ENCODE measurements at places on chromosomes 16 and 17.

- DNase-seq = no peak
Observed at GRCh38 chr16:90012991-90013745, 6.1 kb downstream of the DBNDD1 start.

DNA sequence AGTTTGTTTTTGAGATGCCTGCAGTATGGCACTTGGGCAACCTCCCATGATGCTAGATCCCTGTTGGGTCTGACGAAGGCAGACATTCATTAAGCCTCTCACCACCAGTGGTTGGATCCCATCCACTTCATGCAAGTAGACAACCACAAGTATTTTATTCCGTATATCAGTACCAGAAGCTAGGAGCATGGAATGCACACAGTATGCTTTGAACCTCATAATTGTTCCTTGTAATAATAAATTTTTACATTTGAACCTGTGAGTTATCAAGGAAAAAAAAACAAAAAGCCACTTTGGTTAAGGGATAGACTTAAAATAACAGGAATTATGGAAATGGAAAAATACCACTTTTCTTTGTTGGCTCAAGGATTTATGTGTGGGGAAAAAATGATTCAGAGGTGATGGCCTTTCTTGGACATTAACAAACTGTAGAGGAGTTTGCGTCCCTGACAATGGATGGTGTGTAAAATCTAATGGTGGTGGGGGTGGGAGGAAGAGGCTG, 107.1 kb upstream of the KCNJ16 start:
- no peak for DNase-seq

DNA sequence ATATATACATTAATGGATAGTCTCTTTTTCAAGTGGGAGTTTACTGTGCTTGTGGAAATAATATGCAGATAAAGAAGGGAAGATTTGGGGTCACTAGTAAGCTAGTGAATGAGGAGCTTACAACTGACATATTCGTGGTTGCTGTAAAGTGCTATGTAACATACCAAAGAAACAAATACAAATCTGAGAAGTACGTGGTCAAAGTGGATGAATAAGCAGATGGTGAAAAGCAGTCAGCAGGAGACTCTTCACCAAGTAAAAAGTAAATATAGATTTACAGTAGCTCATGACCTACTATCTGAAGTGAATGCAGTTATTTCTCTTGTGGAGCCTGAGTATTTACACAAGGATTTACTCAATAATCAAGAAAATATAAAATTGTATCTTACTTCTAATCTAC, 136.6 kb upstream of the ELAC2 start:
- no peak for DNase-seq

- no peak for DNase-seq
Observed at GRCh38 chr17:39606434-39607056, 1.2 kb downstream of the NEUROD2 start.

- no peak for DNase-seq
Observed at GRCh38 chr17:70295329-70295728, 126.0 kb downstream of the KCNJ2 start.

- no peak for DNase-seq
Observed at GRCh38 chr17:17350491-17351355, 47.5 kb downstream of the NT5M start.

- no peak for DNase-seq
Observed at GRCh38 chr17:48627118-48627597, 1.0 kb upstream of the HOXB9 start.

DNA sequence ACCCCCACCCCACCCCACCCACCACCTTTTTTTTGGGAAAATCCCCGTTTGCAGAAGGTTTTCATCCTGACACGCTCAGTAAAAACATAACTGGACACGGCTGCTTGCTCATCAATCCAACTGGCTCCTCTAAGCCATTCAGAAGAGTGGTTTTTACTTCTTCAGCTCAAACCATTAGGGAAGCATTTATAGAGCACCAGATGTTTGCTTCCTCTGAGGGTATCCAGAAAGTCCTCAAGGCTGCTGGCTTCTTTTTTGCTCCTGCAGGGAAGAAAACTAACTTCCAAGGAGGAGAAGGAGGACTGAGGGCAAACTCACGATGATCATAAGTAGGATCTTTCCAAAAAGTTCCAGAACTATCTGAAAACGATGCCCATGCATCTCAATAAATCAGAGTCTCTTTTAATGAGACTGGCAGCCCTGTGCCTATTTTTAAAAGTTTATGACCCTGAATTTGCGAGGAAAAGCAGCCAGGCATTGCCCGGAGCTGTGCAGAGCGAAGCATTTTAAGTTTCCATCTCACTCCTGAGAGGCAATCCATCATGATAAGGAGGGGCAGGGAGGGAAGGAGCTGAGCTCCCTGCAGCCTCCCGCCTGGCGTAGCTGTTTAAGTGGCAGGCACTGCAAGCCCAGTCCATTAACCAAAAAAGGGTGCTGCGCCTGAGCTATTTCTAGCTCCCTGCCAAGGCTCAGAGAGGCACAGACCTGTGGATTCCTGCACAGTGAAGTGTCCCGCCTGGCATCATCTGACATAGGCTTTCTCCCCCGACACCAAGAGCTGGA, 146.3 kb upstream of the FOXF1 start:
- DNase-seq = no peak

DNA sequence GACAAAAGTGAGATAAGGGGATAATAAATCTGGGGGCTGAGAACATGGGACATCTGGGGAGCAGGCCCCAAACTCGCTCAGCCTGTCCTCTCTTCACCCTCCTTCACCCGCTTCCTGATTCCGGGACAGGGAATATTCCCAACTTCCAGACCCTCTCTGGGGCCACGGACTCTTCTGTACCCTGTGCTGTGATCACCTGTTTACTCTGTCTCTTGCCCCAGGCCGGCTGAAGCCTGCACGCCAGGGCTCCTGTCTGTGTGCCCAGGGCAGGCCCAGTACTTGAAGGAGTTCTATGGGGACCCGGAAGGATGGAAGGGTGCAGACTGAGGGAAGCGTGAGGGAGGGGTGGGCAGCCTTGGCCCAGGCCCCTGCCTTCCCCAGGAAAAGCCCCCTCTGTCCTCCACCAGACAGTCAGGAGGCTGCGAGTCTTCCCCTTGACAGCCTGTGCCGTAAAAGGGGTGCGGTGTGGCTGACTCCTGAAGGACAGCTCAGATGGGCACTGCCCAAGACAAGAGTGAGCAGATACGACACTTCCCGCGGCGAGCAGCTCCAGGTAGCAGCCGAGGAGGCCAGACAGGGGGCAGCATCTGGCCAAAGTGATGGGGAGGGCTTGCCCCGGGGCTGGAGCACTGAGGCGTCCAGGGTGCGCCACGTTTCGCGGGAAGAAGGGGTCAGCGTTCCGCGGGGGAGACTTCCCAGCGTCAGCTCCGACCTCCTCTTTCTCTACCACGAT, 1.0 kb upstream of the CCNF start:
- no peak for DNase-seq

GRCh38 chr17:2022647-2023240, 2.4 kb downstream of the RTN4RL1 start:
- DNase-seq = no peak

- peak; percentile 74 for DNase-seq
Observed at GRCh38 chr16:20944861-20945574, 44.4 kb downstream of the LYRM1 start.

DNA sequence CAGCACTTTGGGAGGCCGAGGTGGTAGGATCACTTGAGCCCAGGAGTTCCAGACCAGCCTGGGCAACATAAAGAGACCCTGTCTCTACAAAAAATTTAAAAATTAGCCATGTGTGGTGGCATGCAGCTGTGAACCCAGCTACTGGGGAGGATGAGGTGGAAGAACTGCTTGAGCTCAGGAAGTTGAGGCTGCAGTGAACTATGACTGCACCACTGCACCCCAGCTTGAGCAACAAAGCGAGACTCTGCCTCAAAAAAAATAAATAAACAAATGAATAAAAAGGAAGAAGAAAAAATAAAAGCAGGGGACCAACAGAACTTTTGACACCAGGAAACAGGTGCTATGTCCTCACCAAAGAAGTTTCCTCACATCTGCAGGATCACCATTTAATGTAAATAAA, 14.2 kb downstream of the TERF2 start:
- peak; percentile 16 for DNase-seq

DNA sequence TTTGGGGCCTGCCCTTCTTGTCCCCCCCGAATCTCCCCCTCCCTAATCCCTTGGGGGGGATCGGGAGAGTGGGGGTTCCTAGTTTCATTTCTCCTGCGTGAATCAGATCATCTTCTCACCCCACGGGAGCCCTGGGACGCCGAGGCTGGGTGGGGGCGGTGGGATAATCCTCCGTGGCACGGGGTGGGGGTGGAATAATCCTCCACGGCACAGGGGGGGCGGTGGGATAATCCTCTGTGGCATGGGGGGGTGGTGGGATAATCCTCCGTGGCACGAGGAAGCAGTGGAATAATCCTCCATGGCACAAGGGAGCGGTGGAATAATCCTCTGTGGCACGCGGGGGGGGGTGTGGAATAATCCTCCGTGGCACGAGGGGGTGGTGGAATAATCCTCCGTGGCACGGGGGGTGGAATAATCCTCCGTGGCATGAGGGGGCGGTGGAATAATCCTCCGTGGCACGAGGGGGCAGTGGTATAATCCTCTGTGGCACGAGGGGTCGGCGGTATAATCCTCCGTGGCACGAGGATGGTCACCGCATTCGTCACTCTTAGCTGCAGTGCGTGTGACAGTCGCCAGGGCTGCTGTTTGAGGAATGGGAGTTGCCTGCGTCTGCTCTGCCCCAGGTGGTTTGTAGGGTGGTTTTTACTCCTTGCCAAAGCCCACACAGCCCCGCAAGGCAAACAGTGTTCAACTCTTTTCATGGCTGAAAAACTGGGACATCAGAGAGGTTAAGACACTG, 156.9 kb downstream of the LAT start:
- DNase-seq = no peak

DNA sequence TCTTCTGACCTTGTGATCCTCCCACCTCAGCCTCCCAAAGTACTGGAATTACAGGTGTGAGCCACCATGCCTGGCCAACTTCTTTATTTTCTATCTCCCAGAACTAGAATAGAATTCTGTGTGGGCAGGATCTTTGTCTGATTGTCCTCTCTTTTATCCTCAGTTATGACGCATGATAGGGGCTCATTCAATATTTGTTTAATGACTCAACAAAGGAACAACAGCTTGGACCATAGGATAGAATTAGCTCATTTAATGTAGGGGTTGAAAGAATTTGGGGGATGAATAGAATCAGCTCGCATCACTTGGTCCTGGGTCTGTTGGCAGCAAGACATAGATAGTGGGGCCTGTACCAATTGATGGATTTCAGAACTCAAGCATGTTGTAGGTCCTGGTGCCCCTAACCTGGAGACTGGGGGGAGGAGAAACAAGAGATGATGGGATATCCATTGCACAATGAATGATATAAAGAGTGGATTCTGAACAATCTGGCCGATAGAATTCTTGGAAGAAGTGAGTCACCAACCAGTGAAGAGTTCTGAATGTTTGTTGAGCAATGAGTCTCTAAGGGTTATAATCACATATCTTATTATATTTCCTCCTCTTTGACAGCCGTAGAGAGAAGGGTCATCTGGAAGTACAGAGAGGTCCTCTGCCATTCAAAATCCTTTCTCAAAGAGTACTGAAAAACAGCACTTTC, 250.2 kb downstream of the HS3ST4 start:
- DNase-seq = no peak

DNA sequence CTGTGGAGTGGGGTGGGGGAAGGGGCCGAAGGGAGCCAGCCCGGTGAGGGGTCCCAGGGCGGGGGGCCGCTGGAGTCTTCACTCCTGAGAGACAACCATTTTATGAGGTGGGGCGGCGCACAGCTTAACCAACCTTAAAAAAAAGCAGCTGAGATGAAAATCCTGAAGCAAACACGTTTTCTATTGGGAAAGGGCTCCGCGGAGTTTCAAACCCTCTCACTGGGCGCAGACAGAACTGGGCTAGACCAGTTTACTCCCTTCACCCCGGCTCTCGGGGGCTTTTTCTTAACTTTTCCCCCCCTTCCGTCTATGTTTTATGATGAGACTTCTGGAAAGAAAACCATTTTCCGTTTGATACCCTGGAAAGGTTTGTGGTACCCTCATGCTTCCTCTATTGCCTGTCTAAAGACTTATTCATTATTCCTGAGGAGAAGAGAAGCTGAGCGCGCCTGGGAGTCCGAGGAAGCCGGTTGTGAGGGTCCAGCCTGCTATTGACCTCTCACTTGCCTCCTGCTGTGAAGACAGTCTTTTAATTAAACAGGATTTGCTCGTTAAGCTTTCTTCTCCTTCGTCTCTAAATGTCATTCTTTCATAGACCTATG, 482 bp upstream of the SSH2 start:
- no peak for DNase-seq

GRCh38 chr17:59260722-59261121, 40.4 kb downstream of the GDPD1 start:
- no peak for DNase-seq

DNA sequence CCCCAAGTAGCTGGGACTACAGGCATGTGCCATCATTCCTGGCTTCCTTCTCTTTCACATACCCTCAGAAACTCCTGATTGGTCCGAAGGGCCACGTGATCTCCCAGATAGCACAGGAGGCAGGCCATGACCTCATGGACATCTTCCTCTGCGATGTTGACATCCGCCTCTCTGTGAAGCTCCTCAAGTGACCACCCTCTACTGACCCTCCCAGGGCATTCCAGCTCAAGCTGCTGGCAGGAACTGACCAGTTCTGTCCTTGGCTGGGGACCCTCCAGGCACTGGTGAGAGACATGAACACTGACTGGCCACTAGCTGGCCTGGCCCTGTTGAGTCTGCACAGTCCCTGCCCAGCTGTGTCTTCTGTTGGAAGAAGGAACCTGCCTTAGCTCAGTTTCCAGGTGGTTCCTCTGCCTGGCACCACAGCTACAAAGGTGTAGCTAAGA, 5.6 kb downstream of the ERAL1 start:
- no peak for DNase-seq

All from stimulated activated CD8-positive, alpha-beta memory T cell treated with anti-CD3 and anti-CD28 coated beads, Interleukin-4, amount 100 ng/mL, for 48 hours (primary cell).